ENCODE measurements at places on chromosomes 5 and 9.

DNA sequence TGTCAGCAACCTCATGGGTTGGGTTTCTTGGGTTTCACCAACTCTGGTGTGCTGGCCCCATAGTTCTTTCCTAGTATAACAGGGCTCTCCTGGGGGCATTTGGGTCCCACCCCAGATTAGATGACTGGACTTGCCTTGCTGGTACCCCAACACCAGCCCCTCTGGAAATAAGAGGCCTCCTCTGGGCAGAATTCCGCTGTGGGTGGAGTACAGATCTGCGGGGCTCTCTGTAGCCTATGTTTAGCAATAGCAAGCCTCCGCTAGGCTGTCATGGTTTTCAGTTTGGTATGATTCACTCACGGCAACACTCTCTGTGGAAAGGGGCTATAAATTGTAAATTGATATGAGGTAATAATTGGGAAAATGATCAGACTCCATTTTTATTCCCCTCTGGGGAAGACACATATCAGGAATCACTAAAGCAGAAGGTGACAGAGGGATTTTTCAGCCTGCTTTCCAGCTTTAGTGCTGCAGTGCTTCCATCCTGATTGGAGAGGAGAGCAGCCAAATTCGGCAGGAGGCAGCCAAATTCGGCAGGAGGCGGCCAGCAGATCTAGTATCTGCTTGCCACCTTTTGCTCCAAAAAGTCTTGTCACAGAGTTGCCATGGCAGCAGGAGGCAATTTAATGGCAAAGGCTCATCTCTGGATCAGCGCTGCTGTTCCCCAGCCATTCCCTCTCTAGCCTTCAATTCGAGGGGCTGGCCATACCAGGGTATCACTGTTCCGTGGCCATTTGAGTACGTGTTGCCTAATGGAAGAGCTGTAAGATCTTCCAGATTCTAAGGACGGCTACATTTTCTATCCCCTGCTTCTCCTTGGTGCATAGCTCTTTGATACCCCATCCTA lies 84.6 kb downstream of the SLC44A1 start:
- no peak for DNase-seq

DNA sequence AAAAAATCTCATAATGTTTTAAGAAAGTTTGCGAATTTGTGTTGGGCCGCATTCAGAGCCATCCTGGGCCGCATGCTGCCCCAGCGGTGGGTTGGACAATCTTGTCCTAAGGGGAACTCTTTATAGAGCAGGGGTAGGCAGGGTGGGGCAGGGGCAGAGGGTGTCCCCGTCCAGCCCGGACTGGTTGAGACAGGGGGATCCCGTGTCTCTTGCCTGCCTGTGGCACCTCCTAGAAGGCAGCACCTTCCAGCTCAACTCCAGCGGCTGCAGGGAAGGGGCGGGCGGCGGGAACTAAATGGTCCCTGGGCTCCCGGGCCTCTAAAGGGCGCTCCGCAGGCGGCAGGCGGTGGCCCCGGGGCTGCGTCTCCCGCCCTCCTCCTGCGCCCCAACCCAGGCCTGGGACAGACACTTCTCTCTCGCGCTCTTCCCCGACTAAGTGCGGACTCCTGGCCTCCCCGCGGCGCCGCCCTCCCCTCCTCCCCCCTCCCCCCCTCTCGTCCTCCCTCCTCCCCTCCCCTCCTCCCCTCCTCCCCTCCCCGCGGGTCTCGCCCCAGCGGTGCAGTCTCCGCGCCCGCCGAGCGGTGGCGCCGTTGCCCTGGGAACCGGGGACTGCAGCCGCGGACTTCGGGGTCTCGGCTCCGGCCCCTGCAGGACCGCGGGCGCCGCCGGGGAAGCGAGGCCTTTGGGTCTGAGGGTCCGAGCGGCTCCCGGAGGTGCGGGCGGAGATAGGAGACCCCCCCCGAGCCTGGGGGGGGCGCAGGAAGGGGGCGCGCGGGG lies 132.6 kb downstream of the MRPL36 start:
- peak; percentile 45 for DNase-seq

GRCh38 chr5:76527685-76528161 lies 95.5 kb downstream of the F2RL2 start:
- DNase-seq, result no peak

DNA sequence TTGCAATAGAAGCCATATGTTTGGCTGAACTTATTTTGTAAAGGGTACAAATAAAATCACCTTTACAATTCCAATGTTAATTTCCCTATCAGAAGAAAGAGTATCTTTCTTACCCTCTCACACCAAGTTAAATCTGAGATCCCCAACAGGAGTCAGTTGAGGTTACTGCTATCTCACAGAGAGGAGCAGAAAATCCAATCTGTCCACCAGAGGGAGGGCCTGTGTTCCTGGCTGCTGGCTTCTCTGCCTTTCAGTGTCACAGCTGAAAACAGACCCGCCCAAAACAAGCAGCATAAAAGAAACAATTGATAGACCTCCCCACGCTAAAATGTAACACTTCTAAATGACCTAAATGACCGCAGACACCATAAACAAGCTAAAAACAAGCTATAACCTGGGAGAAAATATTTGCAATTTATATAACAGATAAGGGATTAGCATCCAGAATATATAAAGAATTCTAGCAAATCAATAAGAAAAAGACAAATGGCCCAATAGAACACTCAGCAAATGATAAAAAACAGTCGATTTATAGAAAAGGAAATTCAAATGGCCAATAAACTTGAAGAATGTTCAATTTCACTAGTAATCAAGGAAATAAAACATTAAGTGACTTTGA lies 24.5 kb upstream of the MVB12B start:
- DNase-seq, result peak; percentile 72

DNA sequence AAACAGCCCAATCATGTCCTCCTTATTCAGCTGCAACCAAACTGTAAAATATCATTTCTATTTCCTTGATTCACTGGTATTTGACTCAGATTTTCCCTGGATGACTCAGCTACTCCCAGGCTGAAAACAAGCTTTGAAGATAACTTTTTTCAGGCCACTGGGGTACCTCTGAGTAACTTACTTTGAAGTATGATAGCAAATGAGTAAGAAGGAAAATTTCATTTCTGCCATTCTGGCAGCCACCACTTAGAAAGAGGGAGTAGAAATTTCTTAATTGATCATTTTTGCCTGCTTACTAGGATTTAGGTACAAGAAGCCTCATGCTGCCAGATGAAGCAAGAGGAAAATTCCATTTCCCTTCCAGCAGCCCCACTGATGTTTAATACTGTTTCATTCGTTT lies 247.4 kb downstream of the PRELID2 start:
- DNase-seq, result no peak

- DNase-seq, result no peak
Measured at GRCh38 chr9:126773004-126773607, 31.7 kb upstream of the ZBTB43 start.
